ENCODE measurements at places on chromosomes 4 and X.

GRCh38 chr4:42628740-42629139, 28.2 kb downstream of the ATP8A1 start:
- no peak for DNase-seq

DNA sequence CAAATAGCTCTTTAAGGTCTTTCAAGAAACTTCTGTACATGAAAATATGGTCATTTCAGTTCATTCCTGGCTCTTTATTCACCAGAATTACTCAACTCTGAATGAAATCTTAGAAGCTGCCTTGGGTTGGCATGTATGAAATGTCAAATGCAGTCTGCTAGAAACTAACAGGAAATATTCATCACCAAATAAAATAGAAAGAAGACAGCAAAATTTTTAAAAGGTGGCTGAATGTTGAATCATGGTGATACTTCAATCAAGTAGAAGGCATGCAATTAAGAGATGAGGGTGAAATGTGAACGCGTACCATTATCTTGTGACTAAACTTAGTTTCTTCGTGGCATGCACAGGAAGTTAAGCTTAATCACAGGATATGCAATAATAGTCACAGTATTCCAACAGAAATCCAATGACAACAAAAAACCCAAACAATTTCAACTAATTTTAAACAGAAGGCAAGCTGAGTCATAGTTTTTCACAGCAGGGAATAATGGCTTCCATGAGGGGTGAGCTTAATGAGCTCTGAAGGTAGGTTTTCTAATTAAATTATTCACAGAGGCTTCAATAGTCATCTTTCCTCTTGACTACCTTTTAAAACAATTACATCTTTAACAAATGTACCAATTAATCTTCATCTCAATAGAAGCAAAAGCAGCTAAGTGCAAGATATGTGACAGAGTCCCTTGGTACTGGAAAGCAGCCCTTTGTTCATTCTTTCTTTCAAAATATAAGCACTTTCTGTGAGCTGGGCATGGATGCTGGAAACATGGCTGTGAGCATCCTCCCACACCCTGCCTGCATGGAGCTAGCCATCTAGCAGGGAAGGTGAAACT, 44.5 kb downstream of the SCFD2 start:
- no peak for DNase-seq

GRCh38 chr4:67288964-67289363, 256.3 kb downstream of the CENPC start:
- DNase-seq: no peak

DNA sequence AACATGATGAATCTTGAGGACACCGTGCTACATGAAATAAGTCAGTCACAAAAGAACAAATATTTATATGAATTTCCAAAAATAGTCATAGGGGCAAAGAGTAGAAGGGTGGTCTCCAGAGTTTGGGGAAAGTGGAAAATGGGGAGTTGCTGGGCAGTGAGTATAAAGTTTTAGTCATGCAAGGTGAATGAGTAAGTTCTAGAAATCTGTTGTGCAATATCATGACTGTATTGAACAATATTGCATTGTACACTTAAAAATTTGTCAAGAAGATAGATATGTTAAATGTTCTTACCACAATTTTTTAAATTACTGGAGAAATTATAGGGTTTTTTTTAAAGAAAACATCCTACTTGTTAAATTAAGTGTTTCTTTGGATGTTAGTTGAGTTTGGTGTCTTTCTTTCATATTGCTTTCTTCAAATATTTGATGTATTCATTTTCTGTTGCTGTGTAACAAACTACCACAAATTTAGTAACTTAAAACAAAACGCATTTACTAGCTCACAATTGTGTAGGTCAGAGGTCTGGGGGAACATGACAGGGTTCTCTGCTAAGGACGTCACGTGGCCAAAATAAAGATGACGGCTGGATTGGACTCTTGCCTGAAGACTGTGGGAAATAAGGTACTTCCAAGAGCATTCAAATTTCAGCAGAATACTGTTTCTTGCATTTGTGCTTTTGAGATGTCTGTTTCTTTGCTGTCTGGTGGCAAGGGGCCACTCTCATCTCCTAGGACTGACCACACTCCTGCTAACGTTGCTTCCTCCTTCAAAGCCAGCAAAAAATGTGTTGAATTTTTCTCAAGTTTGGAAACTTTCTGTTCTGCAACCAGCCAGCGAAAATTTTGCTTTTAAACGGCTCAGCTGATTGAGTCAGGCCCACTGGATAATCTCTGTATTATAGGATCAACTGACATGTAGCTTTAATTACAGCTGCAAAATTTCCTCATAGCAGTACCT, 76.7 kb downstream of the CPEB2 start:
- DNase-seq: no peak

GRCh38 chr4:80265571-80266252, 752 bp upstream of the FGF5 start:
- no peak for DNase-seq

GRCh38 chr4:121824171-121824527, 466 bp upstream of the CCNA2 start:
- DNase-seq: no peak

DNA sequence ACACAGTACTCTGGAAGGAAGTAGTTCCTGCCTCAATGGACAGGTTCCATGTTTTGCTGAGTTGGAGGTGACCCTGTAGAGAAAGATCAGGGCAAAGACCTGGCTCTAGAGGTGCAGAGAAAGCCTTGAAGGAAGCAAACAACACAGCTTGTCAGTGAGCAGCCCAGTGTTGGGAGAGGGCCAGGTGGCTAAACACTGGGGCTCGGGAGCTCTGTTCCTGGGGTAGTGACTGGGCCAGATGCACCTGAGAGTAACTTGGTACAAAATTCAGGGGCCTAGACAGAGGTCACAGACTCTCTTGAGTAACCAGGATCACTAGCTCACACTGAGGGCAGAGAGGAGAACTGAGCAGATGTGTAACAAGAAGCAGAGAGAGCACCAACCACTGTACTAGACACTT, 138.4 kb upstream of the NALF2 start:
- DNase-seq: no peak

GRCh38 chrX:9644335-9644734, 121.3 kb downstream of the GPR143 start:
- DNase-seq: no peak

DNA sequence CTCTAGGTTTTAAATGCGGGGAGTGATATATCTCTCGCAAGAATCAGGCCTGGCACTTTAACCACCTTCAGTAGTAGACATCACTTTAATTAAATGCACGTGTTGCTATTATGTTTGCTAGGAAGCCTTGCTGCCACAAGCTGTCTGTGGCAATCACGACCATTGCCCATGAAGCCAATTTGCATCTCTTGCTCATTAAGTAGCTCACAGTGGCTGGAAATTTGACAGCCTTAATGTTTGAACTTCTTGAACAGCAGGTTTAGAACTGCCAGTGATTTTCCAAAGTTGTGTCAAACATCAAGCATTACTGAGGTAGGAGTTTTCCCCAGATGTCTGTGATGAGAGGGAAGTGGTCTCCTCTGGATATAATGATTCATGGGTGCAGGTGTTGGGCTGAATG, 642.3 kb upstream of the CPEB2 start:
- DNase-seq: no peak

GRCh38 chr4:138222046-138222445, 20.1 kb downstream of the SLC7A11 start:
- no peak for DNase-seq

DNA sequence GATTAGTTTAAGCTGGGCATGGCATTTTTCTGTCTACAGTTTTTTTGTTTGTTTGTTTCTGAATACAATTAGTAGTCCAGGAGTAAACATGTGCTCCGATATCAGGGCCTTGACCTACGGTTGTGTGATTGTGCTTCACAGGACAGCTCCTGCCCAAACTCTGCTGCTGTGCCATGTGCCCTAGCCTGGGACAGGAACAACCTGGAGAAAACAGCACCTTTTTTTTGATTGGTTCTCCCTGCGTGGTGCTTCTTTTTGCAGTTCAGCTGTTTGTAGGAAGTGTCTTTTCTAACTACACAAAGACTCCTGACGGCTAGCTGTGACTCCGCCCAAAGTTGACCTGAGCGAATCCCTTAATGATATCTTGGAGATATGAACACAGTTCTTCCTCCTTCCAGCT, 158.8 kb downstream of the ATP10D start:
- DNase-seq: no peak

DNA sequence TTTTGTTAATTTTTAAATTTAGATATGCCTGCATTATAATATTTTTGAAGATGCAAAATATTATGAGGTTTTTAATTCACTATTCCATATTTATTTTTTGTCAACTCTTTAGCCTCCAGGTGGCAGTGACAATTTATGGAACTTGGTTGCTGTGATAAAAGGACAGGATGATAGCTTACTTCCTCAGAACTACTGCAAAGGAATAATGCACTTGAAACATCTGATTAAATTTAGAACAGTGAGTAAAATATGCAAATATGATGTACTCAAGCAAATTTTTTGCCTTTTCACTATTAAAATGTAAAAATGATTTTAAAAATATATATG, 45.1 kb downstream of the SPATA4 start:
- no peak for DNase-seq

- no peak for DNase-seq
Measured at GRCh38 chrX:50942471-50942870, 31.9 kb downstream of the BMP15 start.

DNA sequence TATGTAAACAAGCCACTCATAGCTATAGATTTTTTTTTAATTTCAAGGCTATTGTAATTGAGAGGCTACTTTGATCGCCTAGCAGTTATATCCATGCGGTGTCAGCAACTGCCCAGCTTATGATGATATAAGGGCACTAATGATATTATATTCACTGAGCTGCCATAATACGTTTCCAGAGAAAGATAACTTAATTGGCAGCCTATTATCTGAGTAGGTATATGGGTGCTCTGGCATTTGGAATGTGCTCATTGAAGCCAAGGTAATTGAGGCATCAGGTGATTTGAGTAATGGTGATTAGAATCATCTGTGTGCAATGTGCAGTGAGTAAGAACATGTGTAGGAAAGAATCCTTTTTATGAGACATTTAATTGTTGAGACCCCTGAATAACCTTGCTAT, 490.0 kb downstream of the CENPC start:
- no peak for DNase-seq

DNA sequence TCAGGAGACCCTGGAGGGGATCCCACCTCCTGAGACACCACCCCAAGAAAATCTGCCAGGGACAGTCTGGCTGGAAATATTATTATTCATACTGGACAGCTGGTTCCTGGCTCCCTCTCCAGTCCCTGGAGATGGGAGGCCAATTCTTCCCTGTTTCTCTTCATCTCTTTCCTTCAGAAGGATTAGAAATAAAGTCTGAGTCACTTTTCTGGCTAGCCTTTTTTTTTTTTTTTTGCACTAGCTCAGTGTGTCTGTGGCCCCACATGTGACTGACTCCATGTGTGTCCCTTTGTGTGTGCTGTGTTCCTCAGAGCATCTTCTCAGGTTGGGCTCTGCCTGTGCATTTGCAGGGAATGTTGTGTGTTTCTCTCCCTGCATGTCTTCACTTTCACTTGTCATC, 1.8 kb upstream of the FRMPD3 start:
- DNase-seq: no peak

DNA sequence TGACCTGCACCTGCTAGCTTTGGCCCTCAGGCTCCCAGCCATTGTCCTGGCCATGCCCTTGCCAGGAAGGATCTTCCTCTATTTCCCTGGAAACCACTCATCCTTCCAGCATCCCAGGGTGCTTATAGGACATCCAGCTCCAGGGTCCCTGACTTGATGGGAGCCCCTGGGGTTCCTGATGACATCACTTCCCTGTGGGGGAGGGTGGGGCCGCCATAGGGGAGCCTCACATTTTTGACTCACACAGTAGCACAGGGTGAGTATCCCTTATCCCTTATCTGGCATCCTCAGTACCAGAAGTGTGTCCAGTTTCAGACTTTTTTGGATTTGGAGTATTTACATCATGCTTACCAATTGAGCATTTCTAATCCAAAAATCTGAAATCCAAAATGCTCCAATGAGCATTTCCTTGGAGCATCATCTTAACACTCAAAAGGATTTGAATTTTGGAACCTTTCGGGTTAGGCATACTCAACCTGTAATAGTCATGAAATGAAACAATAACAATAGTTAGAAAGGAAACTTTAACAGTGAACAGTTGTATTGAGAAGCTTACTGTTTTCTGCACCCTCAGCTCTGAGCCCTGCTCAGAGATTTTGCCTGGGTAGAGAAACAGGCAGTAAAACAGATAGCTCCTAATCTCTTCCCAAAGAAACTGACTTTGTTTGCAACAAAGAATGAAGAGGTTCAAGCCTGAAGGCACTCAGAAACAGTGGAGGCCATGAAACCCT, 22.1 kb downstream of the TNIP2 start:
- no peak for DNase-seq

- DNase-seq: no peak
Measured at GRCh38 chrX:115449742-115450141, 111.2 kb upstream of the PLS3 start.

GRCh38 chr4:89294573-89295269, 12.9 kb downstream of the GPRIN3 start:
- DNase-seq: no peak

GRCh38 chr4:679104-679481, 4.8 kb downstream of the MYL5 start:
- DNase-seq: no peak

DNA sequence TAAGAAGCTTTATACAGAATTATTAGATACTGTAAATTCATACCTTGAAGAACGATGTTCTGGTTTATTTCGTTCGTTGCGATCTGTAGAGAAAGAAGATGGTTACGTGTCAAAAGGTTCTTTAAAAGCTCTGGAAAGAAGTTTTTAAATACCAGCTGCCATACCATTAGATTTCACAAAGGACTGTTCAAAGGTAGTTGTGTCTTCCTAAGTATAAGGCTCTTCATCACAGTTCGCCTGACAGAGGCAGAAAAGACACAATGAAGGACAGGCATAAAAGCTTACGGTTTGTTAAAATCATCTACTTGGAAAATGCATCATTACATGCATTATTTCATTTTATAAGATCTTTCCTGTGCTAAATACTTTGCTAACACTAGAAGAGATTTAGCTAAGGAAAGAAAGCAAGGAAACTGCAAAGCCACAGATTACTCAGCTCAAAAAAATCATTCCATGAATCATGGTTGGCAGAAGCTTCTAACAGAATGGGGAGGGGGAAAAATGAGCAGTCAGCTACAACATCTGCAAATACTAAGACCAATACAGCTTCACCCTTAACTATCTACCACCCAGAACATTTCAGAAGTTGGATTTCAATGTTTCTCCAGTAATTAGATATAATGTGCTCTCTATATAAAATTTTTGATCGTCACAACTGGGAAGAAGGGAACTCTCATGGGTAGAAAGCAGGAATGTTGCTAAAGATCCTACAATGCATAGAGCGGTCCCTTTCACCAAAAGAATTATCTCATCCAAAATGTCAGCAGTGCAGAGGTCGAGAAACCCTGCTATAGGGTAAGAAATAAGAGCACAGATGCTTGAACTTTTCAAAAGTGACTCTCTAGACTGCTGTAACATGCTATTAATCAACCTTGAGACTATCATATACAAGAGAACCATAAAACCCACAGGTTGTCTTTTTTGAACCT, 50.7 kb upstream of the PRSS48 start:
- DNase-seq: no peak

DNA sequence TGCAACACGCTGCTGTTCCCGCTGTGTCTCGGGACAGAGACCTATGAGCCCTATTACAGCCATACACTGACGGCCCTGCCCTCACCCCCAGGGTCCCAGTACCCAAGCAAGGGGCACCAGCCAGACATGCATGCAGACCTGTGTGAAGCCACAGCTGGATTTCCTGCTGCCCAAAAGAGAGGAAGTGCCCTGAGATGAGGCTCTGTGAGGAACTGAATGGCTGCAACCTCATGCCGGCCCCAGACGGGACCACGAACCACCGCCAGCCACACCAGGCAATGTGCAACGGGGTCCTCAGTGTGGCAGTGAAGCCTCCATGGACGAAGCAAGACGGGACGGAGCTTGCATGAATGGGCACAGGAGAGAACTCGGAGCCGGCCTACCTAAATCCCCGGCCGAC, 21.1 kb downstream of the CTBP1 start:
- DNase-seq: no peak

GRCh38 chr4:2141022-2141761, 82.1 kb downstream of the NAT8L start:
- DNase-seq: no peak

Measured in hypothalamus (tissue), 51 donors.